ENCODE measurements at places on chromosomes 13 and 19.

- DNase-seq = no peak
These were observed 16.9 kb downstream of the UBAC2 start for GRCh38 chr13:99217461-99218110.

- DNase-seq = no peak
These were observed 38.2 kb downstream of the IGFL2 start for GRCh38 chr19:46186101-46186716.

- DNase-seq = no peak
These were observed 336.1 kb downstream of the GPC6 start for GRCh38 chr13:93562676-93563075.

GRCh38 chr13:87878706-87879105 lies 207.5 kb downstream of the SLITRK5 start:
- no peak for DNase-seq

GRCh38 chr13:65090186-65090585 lies 2139.9 kb downstream of the PCDH9 start:
- DNase-seq = no peak

DNA sequence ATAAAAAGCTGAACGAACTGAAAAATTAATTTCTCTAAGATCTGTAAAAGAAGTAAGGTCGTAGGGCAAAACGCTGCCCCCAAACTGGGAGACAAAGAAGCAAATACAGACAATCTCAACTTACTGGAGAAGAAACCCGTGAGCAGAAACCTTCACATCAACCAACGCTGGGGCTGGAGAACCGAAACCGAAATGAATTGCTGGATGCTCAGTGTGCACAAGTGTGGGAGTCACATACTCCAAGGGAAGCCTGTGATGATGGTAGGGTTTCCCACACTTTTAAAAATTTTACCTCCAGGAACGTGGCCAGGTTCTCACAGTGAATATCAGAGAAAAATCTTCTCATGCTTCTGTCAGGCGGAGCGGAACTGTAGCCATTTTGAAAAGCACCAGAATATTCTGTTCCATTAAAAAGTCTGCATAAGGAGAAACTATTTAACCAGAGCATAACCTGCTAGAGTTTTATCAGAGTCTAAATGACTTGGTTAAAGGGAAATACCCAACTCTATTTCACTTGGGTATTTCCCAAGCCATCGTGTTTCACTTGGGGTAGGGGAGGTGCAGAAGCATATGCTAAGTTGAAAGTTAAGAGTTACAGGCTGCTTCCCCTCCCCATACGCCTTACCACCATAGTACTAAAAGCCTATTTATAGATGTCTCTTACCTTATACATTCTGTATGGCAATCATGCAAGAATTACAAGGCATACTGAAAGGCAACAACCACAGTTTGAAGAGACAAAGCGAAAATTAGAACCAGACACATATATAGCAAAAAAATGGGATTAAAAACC lies 110.5 kb upstream of the SLITRK1 start:
- peak; percentile 50 for DNase-seq

DNA sequence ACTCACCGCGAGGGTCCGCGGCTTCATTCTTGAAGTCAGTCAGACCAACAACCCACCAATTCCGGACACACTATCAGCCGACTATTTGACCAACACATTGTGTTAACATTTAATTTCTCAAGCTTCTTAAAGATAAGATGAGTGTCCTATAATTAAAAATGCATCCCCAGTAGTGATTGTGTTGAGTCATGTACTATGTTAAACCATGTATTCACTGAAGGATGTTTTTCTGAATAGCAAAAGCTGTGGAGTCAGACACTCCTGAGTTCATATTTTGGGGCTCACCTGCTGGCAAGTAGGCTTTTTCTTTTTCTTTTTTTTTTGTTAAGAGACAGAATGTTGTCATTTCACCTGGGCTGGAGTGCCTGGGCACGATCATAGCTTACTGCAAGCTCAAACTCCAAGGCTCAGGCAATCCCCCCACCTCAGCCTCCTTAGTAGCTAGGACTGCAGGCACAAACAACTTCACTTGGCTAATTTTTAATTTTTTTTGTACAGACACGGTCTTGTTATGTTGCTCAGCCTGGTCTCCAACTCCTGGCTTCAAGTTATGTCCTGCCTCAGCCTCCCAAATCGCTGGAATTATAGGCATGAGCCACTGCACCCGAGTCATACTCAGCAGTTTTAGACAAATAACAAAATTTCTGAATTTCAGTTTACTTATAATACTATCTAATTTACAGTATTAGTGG lies 606.9 kb downstream of the PCDH9 start:
- no peak for DNase-seq
